OCI-LY7 (cell line): ENCODE measurements at places on chromosomes 6 and 20. TPM values are rescaled to one million over a fixed set of nuclear protein-coding genes. Genes with fewer than 3 reads are reported as not detected.

- DNase-seq, result no peak
Measured at GRCh38 chr6:166540631-166541331, 45.7 kb downstream of the RAMACL start.

DNA sequence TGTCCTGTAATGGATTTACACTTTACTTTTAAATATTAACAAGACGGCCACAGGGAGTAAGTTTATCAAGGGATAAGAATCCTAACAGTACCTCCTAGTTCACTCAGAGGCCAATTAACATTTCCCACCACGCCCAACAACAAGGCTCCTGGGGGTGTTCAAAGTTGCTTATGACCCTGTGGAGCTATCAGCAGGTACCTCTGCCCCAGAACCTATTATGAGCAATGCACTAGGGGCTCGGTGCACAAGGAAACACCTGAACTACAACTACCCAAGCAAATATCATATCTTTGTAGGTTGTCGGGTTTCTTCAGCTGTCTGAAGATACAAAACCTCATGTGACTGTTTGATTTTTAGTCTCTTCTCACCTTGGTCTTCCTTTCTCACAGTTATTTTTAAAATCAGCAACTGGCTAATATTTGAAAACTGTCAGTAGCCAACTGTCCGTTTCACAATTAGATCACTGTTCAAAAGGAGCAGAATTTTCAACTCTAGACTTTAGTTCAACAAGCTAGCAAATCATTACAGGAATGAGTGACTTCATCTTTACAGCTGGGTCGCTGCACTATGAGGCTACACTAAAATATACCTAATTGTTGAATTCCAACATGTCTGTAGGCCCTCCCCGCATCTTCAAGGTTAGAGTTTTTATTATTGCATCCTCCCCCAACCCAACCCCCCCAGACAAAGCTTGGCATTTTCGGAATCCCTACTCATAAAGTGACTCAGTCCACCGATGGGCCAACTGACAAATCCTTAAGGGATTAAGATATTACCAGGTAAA lies 38.1 kb downstream of the B4GALT5 start:
- DNase-seq, result no peak

GRCh38 chr20:8652396-8652795 lies 416.5 kb upstream of the PLCB4 start:
- no peak for DNase-seq

DNA sequence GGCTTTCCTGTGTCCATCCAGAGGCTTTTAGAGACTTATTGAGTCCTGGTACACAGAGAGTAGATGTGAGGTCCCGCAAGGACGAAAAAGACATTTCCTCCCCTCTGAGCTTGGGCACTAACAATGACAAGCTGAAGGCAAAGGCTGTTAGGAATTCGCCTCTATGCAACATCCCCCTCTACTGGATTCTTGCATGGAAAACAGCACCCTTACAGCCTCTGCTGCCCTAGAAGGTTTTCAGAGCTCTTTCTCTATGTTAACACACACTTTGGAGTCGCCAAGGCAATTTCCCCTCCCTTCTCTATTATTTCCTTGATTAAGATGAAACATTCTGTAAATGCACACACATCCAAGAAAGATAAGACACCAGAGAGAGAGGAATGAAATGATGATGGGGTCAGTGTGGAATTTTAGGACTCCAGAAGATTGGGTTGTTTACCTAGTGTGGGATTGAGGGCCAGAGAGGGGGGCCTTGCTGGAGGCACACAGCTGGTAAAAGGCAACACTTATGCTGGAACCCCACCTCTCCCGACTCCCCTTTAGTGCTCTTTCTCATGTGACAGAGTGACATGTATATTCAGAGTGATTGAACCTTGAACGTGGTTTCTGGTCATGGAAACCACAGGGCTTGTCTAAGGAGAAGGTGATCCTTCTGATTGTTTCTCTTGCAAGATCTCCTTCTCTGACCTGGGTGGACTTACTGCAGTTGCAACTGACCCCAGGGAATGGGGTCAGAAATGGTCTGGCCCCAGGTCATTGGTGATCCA lies 300.7 kb downstream of the CLIC5 start:
- peak; percentile 75 for DNase-seq

The SLC12A5 gene
- 10.3 and 11.0 TPM in 2 replicates for total RNA-seq

- DNase-seq, result no peak
Measured at GRCh38 chr6:23272536-23272935, 703.2 kb downstream of the HDGFL1 start.
